ENCODE measurements at places on chromosomes 11 and 22.
A peak's percentile ranks its signal among the peaks of the same experiment; 100 is the strongest.

DNA sequence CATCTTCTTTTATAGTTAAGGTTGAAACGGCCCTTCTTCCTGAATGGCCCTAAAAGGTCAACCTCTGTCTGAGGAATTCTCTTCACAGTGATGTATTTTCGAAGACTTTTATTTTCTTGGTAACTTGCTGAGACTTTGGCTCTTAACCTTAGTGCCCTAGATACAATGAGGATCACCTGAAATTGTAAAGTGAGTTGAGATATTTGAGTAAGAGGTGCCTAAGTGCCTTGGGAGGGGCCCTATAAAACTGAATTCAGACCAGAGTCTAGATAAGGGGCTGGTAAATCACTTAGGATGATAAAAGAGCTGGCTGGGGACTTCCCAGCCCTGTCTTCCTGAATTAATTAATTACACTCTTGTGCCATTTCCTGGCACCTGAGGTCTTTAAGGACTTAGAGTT, 505.6 kb upstream of the KIRREL3 start:
- no peak for DNase-seq

DNA sequence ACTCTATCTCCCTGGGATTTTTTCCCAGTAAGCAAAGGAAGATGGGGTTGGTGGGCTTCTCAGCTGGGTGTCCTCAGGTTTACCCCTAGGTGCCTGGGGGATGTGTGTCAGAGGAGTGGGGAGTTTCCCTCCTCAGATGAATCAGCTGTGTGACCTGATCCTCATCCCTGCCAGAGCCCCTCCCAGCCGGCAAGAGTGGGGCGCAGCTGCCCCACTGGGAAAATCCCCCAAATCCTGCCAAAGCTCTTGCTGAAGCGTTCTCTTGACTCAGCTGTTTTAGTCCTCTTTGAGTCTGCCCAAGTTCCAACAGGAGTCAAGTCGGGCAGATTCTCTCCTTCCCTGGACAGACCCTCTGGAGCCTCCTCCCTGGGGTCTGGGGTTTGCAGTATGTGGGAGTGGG, 6.0 kb downstream of the C11orf68 start:
- DNase-seq, result peak; percentile 64

DNA sequence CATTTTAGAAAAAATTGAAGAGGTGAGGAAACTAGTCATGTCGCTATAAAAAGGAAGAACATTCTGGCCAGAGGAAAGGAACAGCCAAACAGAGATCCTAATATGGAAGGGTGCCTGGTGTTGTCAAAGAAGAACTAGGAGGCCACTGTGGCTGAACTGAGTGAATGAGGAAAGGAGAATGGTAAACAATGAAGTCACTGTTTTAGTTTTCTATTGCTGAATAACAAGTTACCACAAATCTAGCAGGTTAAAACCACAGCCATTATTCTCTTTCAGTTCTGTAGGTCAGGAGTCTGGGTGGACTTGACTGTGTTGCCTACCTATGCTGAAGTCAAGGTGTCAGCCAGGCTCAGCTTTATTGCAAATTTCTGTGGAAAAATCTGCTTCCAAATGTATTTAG, 549.3 kb upstream of the CCDC90B start:
- DNase-seq, result no peak

- DNase-seq, result peak; percentile 42
Observed at GRCh38 chr11:88231894-88232482, 56.7 kb upstream of the RAB38 start.

- no peak for DNase-seq
Observed at GRCh38 chr11:70067036-70067435, 11.1 kb upstream of the ANO1 start.

GRCh38 chr11:126115816-126116331, 53.2 kb upstream of the CDON start:
- peak; percentile 93 for DNase-seq

GRCh38 chr11:111384494-111384893, 5.4 kb upstream of the POU2AF1 start:
- DNase-seq, result no peak

DNA sequence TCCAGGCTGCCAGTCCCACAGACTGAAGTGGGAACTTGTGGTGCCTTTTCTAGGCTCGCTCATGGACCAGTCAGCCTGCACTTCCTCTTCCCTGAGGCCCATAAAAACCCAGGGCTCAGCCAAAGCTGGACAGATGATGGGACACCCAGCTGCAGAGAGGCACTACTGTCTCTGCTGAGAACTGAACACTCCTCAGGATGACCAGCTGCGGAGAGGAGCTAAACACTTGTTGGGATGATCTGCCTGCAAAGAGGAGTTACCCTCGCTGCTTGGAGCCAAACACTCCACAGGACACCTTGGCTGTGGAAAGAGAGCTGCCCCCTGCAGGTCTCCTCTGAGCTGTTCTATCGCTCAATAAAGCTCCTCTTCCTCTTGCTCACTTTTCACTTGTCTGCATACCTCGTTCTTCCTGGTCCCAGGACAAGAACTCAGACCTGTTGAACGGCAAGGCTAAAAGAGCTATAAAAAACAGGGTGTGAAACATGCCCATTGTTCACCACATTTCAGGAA, 465.5 kb downstream of the GUCY1A2 start:
- DNase-seq, result no peak

DNA sequence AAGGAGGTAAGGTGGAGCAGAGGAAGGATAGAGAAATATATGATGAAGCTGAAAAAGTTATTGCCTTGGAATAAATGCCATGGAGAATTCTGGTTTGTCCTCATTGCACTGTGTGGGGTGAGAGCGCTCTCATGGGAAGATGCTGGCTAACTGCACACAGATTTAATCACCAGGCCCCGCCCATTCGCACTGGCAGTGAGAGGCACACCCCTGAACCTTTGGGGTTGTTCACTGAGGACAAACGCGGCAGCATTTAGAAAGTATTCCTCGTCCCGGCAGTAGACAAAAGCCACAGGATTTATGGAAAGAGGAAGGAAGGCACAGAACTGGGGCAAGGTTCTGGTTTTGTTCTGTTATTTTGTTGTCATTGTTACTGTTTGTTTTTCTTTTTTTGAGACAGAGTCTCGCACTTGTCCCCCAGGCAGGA, 70.2 kb downstream of the MED15 start:
- no peak for DNase-seq

DNA sequence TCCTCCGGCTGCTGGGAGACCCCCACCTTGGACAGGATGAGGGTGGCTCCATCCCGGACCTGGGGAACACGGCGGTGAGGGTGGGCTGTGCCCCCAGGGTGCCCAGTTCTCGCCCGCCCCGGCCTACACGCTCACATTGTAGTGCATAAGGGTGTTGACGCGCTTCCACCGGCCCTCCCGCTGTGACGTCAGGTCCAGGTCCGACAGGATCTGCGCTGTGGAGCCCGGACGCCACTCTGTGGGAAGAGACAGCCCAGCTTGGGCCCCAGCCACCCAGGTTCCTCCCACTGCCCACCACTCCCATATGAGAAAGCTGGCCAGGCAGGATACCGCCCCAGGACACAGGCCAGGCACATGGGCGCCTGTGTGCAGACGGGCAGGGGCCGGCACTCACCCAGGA, 8.3 kb upstream of the MAPK11 start:
- DNase-seq, result no peak

DNA sequence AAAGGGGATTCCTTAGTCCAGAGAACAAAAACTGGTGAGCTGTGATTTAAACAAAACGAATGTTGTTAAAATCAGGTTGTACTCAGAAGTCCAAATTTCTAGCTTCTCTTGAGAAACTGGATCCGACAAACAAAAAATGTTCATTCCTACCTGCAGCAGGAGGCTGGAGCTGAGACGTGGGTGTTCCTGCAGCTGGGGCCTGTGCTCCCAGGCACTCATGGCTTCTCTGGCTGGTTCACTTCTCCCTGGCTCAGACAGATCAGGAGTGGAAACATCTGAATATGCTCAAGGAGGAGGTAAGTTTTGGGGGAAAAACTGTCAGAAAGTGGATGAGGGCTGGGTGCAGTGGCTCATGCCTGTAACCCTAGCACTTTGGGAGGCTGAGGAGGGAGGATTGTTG, 24.7 kb upstream of the PARVB start:
- no peak for DNase-seq

DNA sequence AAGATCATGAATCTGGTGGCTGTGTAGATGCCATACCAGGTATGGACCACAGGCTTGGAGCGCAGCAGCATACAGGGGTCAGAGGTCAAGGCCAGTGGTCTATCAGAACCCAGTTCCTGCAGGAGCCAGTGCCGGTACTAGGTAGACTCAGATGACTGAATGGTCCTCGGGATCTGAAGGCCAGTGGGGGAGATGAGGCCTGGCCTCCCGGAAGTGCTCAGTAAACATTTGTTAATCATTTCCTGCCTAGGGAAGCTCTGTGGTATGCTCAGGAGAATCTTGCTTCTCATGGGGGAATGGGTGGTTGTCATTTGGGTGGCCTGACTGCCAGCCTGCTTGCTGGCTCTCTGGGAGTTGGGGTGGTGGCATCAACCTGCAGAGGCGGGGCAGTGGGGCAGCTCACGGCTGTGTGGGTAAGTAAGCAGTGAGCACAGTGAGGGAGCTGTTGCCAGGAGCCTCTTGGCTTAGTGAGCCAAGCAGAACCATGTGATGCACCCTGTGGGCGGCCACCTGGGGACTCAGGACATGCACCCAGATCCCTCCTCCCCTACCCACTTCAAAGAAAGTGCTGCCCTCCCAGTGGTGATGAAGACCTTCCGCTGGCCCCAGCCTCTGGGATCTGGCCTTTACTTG, 33.0 kb downstream of the PTPRJ start:
- DNase-seq, result no peak

GRCh38 chr11:22787551-22788162, 41.9 kb downstream of the SVIP start:
- DNase-seq, result peak; percentile 59

GRCh38 chr11:75784085-75784478, 15.5 kb downstream of the DGAT2 start:
- no peak for DNase-seq

- DNase-seq, result no peak
Observed at GRCh38 chr11:120043328-120043945, 94.5 kb downstream of the TRIM29 start.

DNA sequence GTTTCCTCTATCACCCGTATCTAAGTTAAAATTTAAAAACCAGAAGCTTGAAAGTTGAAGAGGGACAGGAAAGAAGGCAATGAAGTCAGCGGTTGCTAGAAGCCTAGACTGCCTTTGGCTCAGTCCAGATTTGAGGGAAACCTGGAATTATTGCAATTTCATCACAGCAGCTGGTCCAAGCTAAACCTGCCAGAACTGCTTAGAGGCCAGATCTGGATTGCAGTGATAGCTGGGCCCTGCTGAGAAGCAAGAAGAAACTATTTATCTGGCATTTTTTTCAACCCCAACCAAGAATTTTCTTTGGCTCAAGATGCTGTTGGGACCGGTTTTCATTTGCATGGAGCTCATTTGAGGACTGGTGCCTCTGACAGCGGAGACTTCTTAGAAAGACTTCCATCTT, 121.5 kb upstream of the TEAD1 start:
- no peak for DNase-seq

- DNase-seq, result no peak
Observed at GRCh38 chr11:2931771-2932738, 2.8 kb upstream of the PHLDA2 start.

- DNase-seq, result no peak
Observed at GRCh38 chr11:132898676-132899075, 633.6 kb downstream of the OPCML start.

DNA sequence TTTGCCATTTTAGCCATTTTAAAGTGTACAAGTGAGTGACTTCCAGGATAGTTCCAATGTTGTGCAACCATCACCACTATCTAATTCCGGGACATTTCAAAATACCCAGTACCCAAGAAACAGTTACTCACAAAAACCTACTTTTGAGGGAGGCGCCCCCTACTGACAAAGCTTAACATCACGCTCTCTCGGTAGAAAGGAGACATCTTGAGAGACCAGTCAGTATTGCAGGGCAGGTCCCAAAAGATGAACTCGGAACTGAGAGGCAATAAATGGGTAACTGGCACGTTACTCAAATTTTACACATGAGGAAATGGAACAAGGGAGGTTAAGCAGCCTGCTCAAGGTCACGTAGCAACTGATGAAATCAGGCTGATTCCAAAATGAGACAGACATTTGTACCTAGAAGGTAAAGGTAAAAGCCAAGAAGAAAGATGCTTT, 50.0 kb upstream of the POU2AF1 start:
- no peak for DNase-seq

DNA sequence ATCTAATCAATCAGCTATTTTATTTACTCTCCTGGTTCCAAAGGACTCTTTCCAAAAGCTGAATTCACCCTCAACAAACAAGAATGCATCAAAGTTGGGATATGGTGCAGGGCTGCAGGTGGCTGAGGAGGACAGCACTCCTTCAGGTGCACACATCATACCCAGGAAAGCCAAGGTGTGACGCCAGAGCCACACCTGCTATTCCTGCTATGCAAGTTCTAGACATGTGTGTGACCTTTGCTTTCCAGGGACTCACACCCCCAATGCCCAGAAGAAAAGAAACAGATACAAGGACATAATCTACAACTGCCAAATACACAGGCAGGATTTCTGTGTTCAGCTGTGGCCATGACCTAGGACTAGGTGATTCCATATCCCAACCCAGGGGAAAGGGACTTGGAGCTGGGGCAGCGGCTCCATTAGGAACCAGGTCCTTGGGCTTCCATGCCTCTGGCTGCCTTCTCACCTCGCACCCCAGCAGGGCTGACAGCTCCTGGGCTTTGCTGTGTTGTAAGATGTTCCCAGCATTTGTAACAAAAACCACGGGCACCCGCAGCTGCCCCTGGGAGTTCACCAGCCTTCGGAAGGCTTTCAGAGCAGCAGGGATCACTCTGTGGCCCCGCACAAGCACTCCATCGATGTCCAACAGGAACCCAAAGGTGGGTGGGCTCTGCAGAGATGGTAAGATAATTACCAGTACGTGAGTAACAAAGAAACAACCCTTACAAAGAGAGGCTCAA, 9.8 kb downstream of the HDHD5 start:
- no peak for DNase-seq

All from dermis microvascular lymphatic vessel endothelial cell (primary cell).